Esophagus squamous epithelium (tissue), 5 donors: ENCODE measurements at places on chromosomes 6 and 20. TPM values are rescaled to one million over a fixed set of nuclear protein-coding genes. Genes with fewer than 3 reads are reported as not detected.

Gene TRPC4AP
- total RNA-seq: 50.4 TPM

DNA sequence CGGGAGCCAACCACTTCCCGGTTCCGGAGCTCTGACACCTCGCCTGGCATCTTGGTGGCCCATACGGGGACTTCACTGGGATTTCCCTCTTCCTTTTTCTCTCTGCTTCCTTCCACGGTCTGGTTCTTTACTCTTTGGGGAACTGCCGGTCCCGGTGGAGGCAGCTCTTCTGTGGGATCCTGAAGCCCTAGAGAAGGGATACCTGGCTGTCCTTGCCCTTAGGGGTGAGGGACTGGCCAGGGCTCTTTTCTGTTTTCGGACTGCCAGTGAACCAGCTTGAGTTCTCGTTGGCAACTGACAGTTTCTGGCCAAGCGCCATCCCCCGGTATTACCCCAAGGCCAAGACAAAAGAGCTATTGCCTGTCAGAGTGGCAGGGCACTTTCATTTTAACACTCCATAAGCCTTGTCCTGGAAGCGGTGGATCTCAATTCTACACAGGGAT is 880 bp upstream of the CPXM1 start:
- H3K27me3 ChIP-seq: peaks cover 100% of the 10 kb centered on the region
- H3K36me3 ChIP-seq: no peaks in the 10 kb centered on the region
- H3K27ac ChIP-seq: no peak overlapping the region
- DNase-seq: no peak
- peak overlapping the region; percentile 26 for H3K4me3 ChIP-seq
- peaks cover 13% of the 10 kb centered on the region for H3K4me1 ChIP-seq

Gene CPNE5
- total RNA-seq: 1.2 TPM

DNA sequence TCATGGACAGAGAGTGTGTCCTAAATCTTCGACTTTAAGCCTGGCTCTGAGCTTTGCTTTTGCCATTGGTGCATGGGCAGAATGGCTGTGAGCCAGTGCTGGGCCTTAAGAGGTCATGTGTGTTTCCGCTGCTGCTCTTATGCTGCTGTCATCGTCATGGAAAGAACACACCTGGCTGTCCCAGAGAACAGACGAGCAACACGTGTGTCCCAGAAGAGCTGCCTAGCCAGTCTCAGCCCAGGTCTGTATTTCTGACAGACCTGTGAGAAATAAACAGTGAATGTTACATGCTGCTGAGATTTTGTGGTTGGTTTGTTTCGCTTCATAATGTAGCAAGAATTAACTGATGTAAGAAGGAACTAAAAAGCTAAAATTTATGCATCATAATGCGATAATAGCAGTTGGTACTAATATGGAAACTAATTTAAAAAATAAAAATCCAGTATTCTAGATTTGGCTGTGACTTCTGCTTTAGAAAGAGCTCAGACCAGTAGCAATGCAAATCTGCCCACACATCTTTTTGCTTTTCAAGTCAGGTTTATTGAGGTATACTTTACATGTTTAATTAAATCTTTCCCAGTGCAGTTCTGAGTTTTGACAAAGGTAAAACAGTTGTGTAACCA is 11.5 kb upstream of the SCP2D1 start:
- no peaks in the 10 kb centered on the region for H3K27me3 ChIP-seq
- H3K4me3 ChIP-seq: no peak overlapping the region
- no peak for DNase-seq
- H3K4me1 ChIP-seq: no peaks in the 10 kb centered on the region

DNA sequence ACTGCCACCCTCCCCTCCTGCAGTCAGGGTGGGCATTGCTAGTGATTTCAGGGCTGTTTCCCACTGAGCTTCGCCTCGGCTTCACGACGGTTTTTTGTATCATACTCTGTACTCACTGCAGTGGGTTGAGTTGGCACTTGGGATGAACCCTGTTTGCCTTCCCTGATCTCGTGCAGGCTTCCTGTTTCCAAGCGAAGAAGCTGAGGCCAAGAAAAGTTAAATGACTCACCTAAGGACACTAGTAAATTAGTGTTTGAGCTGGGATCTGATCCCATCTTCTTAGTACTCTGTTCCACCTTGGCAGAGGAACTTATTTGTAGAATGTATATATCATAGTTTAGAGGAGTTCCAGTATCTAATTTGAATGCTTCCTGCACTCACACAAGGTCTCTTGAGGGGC is 50.3 kb upstream of the VSTM2L start:
- H3K27me3 ChIP-seq: no peaks in the 10 kb centered on the region
- no peak overlapping the region for H3K27ac ChIP-seq
- no peaks in the 10 kb centered on the region for H3K4me1 ChIP-seq
- no peak overlapping the region for H3K4me3 ChIP-seq
- DNase-seq: no peak

Gene RIPPLY2
- total RNA-seq: not detected

Gene WRNIP1
- total RNA-seq: 75.6 TPM

DNA sequence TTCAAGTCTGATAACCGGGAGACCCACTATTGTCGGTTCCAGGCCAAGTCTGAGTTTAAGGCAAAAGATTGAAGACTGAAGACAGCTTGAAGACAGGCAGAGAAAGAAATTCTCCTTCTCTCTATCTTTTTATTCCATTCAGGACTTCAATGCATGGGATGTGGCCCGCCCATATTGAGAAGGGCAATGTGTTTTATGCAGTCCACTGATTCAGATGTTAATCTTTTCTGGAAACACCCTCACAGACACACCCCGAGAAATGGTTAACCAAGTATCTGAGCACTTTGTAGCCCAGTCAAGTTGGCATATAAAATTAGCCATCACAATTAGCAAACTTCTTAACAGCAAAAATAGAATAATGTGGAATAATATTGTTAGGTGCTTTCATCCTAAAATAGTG is 75.5 kb upstream of the FABP7 start:
- DNase-seq: no peak
- H3K27me3 ChIP-seq: no peaks in the 10 kb centered on the region
- H3K4me3 ChIP-seq: no peak overlapping the region
- no peaks in the 10 kb centered on the region for H3K4me1 ChIP-seq
- H3K27ac ChIP-seq: no peak overlapping the region
- no peaks in the 10 kb centered on the region for H3K36me3 ChIP-seq

GRCh38 chr6:7806711-7807110 is 80.8 kb downstream of the BMP6 start:
- DNase-seq: no peak
- H3K27ac ChIP-seq: no peak overlapping the region
- H3K4me3 ChIP-seq: no peak overlapping the region
- no peaks in the 10 kb centered on the region for H3K27me3 ChIP-seq

Gene COL9A1
- not detected for total RNA-seq
